HCEC 1CT (cell line): ENCODE measurements at places on chromosomes 5 and 9.

- no peak for DNase-seq
Observed at GRCh38 chr5:170986598-170986997, 124.8 kb downstream of the RANBP17 start.

DNA sequence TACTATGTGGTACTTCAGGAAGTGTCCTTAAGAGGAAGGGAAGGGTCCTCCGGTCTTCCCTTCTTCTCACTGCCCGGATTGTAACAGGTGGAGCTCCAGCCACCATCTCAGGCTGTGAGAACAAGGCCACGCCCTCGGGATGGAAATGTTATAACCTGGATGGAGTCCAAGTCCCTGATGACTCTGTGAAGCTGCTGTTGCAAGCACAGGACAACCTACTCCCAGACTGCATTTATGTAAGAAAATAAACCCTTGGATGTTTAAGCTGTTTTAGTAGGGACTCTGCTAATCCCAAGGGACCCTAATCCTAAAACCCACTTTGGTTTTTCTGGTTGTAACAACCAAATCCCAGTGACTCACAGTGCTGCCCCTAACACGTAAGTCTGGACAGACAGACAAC, 221.6 kb downstream of the ACTL7B start:
- DNase-seq = peak; percentile 46

- peak; percentile 78 for DNase-seq
Observed at GRCh38 chr9:6757132-6757455, 679 bp upstream of the KDM4C start.

DNA sequence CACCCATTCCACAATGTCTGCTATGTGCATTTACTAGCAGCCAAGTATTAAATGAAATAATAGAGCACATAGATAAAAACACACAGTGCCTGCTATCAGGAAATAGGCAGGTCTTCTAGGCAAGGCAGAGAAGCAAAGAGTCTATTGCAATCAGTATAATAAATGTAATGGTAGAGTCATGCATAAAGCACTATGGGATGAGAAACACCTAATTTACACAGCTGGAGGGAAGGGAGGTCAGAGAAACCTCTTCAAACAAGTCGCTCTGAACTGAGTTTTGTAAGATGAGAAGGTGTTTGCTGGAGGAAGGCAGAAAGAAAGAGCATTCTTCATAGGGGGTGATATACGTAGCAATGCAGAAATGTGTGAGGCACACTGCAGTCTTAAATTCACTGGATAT, 341.0 kb upstream of the DMAC1 start:
- DNase-seq = no peak

- no peak for DNase-seq
Observed at GRCh38 chr5:17794815-17795214, 160.6 kb downstream of the TAF11L14 start.

DNA sequence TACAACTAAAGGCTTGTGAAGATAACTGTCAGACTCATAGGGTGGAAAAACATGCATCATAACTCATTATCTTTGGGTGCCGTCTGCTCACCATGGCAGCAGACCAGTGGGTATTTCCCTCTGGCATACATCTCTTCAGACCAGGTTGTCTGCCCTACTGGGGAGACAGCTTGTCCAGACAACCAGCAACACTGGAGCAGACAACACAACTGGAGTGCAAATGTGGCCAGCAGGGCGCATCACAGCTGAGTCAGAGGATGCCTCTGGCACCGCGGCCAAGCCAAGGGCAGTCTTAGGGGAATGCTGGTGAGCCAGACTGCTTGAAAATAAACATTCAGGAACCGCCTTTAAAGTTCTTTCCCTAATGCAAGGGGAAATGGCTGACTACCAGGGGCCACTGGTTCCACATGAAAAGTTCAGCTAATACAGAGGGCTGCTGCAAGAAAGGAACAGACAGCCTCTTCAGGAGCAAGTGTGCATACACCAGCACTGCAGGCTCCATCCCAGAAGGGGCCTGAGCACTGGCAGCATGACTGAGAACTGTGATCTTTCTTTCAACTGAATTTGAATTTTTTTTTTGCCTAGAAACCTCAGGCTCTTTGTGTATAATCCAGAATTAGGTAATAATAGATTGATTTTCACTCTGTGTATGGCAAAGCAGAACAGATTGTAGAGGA, 77.3 kb downstream of the MAMDC2 start:
- DNase-seq = peak; percentile 92

GRCh38 chr5:145697251-145697990, 137.7 kb downstream of the PRELID2 start:
- peak; percentile 72 for DNase-seq

GRCh38 chr5:127351418-127351817, 60.8 kb downstream of the MEGF10 start:
- DNase-seq = peak; percentile 9

- no peak for DNase-seq
Observed at GRCh38 chr9:136133191-136133958, 14.7 kb upstream of the TMEM250 start.

- no peak for DNase-seq
Observed at GRCh38 chr5:80140496-80140895, 105.3 kb downstream of the THBS4 start.

GRCh38 chr5:73280821-73281746, 108.1 kb downstream of the TMEM174 start:
- peak; percentile 53 for DNase-seq

GRCh38 chr5:148909766-148910165, 83.4 kb downstream of the ADRB2 start:
- DNase-seq = peak; percentile 16

- DNase-seq = no peak
Observed at GRCh38 chr9:68457803-68458202, 82.9 kb downstream of the TMEM252 start.

DNA sequence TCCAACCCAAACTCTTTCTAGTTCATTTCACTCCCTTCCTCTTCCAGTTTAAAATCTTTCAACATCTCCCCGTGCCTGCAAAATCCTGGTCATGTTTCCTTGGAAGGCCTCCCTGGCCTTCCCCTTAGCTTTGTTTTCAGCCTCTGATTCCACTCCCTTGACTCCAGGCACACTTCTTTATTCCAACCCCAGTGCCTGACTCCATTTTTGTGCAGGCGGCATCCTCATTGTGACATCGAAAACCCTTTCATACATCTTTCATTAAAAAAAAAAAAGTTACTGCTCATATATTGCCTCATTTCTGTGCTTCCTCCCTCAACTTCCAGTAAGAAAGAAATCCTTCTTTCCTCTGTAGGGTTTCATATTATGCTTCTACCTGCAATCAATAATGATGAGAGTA, 7.1 kb upstream of the TNFSF8 start:
- DNase-seq = no peak

DNA sequence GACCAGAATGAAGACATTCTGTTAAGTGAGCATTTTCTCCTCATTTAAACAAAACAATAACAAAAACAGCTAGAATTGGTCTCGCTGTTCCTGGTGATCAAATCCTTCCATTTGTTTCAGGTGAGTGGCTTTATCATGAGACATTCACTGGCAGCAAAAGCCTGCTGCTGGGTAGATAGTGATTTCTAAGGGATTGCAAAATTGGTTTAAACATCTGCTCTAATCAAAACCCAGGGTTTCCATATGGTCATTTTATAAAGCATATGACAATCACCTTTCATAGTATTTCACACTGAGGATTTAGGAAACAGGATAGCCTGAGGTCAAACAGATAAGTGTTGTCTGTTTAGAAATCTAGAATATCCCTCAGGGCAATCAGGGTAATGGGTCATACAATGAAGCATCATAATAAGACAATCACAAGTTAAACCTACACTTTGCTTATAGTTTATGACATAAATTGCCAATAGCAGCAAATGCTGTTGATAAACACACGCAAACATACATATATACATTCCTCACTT, 769.6 kb upstream of the C9orf72 start:
- DNase-seq = no peak

DNA sequence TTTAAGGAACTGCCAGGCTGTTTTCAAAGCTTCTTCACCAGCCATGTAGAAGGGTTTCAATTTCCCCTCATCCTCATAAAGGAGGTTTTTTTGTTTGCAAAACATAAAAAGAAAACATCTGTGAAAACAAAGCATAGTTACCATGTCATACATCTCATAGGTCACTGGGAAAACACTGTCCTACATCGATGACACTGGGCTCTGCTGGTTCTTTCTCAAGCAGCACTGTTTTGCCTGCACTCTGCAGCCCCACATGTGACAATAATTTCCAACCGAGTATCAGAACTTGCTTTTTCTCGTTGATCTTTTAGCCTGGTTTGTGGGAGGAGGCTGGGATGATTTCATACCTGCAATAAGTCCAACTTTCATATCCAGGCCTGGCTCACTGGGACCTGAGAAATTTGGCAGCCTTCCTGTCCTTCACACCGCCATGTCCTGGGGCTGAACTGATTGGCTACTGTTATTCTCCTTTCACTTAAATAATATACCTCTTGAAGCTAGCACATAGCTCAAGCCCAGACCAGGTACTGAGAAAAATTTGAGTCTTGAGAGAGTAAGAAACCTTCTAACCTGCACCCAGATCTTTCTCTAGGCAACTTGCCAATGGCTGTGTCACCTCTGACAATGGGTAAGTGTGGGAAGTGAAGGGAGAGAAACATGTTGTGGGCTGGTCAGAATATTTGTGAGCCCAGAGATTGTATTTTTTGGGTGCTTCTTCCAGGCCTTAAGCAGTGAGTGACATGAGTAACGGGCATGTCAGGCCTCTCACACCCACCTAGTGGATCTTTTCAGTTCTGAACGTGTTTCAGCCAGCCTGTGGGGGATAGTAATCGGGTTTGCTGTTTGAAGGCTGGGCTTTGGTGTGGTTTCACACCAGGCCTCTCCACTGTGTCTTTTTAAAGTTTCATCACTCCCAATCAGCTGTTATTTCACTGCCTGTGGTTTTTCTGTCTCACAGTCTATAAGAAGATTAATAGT, 502.8 kb downstream of the NTRK2 start:
- no peak for DNase-seq

- no peak for DNase-seq
Observed at GRCh38 chr9:93510041-93510440, 56.7 kb upstream of the FAM120AOS start.

- peak; percentile 34 for DNase-seq
Observed at GRCh38 chr5:119323601-119324000, 32.2 kb upstream of the TNFAIP8 start.

- DNase-seq = no peak
Observed at GRCh38 chr5:23029290-23029689, 176.1 kb upstream of the CDH12 start.

- DNase-seq = no peak
Observed at GRCh38 chr5:150618588-150619281, 21.7 kb upstream of the SYNPO start.

DNA sequence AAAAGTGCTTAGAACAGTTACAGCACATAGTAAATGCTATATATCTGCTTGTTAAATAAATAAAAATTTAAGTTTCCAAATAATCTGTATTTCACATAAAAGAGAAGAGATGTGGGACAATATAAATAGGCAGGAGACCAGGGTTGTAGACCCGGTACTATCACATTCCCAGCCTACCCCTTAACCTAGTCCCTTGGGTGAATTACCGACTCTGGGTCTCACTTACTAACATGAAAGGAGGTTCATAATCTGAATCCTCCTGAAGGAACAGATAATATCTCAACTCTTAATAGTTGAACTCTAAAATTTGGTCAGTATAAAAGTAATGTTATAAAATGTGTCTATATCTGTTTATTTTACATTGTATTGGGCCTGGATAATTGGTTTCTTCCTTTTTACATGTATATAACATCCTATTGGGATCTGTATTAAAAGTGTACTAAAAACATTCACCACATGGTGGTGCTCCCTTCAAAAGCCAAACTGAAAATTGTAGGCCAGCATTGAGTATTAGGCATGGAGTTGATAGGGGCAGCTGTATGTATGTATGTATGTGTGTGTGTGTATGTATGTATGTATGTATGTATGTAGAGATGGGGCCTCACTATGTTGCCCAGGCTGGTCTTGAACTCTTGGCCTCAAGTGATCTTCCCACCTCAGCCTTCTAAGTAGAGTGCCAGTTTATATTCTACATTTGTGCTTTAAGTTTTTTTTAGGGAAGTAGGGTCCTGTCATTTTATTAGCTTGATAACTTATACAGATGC, 64.2 kb upstream of the ABL1 start:
- DNase-seq = peak; percentile 59
